ENCODE measurements at places on chromosomes 1 and 21.

- peak; percentile 34 for DNase-seq
Measured at GRCh38 chr1:160204526-160205241, 500 bp upstream of the PEA15 start.

DNA sequence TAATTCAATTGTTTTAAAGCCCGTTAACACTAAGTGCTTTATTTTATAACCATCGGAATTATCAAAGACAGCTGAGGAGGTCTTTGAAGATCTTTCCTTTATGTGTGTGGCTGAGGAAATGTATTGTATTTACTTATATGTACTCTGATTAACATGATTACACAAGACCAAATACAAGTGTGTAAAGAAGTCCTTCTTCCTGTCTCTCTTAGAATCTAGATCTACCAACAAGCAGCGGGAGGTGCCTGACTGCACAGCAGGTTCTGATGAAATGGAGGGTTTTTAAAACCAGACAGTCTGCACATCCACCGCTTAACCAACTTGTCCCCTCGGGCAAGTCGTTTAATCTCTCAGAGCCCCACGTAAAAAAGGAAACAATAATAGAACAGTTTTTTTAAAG, 240.5 kb upstream of the MAP1LC3C start:
- no peak for DNase-seq

DNA sequence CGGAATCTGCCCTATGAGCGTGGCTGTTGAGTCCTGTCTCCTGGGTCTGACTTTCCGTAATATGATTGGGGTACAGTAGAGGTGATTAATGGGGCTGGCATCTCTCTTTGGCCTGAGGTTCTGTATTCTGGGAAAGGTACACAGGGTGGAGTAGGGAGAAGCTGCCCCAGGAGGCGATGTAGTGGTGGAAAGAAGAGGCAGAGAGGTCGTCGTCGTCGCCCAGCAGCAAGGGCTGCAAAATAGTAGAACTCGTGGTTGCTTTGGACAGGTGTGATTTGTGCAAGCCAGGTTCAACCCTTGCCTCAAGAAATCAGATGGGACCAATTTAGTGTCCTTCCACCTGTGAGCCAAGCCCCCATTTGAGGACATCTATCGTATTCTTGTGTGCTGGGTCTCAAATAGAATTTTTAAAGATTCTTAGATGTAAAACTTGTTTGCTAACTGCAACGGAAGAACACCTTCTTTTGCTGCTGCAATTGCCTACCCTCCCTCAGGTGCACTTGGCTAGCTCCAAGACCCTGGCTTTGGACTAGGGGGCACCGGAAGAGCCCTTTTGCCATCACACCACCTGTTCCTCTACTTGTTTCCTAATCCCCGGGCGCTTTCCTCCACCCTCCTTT, 1.3 kb upstream of the HMGN2 start:
- no peak for DNase-seq

DNA sequence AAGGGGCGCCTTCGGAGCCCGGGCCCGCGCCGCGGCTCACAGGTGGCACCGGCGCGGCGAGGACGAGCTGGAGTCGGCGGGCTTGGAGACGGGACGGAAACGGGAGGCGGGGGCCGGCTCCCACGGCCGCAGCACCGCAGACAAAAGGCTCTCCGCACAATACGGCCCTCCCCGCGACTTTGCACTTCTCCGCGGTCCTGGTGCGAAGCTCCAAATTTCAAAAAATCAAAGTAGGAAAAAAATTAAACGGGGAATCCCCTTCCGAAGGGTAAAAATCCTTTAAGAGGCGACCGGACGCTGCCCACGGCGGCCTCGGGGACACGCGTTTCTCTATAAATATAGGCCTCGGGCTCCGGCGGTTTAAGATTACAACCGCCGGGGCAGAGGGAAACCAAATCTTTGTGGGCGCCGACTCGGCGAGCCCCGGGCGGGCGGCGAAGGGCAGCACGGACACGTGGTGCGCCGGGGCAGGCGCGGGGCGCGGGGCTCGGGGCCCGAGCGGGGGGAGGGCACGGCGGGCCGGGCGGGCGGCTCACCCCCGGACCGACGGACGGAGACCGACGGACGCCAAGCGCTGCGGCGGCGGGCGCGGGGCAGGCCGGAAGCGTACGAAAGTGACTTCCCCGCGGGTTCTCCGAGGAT, 453 bp downstream of the PABPC4 start:
- DNase-seq, result peak; percentile 20

- no peak for DNase-seq
Measured at GRCh38 chr1:103353391-103353790, 172.1 kb upstream of the RNPC3 start.

DNA sequence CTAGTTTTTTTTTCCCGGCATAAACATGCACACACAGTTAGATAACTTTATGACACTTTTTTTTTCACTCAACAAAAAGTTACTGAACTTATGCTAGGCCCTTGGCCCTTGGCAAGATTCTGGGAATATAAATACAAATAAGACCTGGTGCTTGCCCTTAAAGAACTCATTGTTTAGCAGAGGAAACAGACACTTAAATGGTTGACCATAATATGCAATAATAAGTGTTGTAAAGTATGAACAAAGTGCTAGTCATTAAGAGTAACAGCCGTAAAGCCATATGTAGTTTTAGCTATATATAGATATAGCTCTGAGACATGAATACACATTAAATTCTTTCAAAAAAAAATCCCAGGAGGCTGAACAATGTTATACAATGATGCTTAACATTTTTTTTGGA, 198.3 kb downstream of the CYYR1 start:
- DNase-seq, result no peak

- no peak for DNase-seq
Measured at GRCh38 chr1:67342076-67342890, 34.6 kb downstream of the IL12RB2 start.

GRCh38 chr1:245019910-245020486, 134.8 kb upstream of the KIF26B start:
- DNase-seq, result no peak

- DNase-seq, result no peak
Measured at GRCh38 chr1:236921610-236922009, 82.6 kb downstream of the MT1HL1 start.

DNA sequence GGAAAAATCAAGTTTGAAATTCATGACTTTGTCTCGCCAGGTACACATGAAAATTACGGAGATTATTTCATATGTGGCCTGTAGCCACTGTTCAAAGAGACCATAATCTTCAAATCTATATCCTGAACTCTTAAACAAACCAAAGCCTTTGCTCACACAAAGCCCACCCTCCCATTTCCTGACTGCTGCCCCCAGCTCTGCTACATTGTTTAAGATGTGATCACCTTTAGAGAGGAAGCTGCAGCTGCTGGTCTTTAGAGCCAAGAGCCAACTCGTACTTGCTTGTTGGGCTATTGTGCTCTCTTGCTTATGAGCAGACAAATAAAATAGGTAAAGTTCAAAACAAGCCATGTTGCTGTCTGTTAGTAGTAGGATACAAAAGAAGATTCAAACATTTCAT, 71.9 kb downstream of the DTL start:
- no peak for DNase-seq

DNA sequence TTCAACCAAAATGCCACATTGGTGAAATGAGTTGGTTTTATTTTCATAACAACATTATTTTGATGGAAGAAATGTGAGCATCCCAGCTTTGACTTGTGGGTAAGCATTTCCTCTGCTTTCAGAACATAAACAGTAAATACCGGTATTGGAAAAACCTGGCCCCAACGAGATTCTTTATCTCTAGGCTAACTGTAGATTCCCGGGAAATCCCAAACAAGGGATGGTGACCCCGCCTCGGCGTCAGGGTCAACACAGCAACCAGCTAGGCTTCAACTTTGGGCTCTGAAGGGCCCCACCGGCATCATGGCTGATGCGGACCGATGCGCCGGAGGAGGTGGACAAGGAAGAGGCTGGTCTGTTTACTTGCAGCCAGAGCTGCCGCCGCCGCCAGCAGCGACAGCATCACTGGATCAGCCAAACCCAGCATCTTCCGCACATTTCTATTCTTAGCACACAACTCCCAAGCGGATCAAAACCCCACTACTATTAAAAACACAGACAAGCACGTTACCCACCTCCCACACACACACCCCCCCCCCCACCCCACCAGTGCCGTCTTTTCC, 1.1 kb downstream of the AKT3 start:
- peak; percentile 75 for DNase-seq

- DNase-seq, result peak; percentile 52
Measured at GRCh38 chr1:231806623-231807495, 180.3 kb downstream of the DISC1 start.

DNA sequence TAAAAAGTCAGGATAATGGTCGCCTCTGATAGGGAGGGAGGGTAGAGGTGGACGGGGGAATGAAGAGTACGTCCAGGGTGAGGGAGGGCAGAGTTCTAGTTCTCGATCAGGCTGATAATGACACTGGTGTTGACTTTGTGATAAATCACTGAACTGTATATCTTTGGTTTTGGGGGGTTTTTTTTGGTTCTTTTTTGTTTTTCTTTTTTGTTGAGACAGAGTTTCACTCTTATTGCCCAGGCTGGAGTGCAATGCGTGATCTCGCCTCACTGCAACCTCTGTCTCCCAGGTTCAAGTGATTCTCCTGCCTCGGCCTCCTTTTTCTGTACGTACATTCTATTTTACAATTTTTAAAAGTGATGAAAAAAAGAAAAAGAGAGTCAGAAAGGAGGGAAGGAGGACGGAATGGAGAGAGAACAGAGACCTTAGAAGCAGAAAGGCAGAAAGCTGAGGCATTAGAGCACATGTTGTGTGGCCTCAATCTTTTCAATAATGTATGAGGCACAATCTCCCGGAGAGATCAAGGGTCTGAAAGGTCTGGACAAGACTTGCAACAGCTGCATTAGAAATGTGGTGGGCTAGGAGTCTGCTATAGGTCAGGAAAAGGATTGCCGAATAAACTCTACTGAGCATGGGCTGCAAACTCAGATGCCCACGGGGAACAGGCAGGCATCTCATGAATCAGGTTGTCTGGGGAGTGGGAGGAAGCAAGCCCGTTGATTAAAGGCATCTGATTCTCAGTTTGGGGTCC, 174.8 kb downstream of the TOMM20 start:
- DNase-seq, result no peak

GRCh38 chr1:229561141-229561540, 2.6 kb upstream of the ABCB10 start:
- no peak for DNase-seq

DNA sequence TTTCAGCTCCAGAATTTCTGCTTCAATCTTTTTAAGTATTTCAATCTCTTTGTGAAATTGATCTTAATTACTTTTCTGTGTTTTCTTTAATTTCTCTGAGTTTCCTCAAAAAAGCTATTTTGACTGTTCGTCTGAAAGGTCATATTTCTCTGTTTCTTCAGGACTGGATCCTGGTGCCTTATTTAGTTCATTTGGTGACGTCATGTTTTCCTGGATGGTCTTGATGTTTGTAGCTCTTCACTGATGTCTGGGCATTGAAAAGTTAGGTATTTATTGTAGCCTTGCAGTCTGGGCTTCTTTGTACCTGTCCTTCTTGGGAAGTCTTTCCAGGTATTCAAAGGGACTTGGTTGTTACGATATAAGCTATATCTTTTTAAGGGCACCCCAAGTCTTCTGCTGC, 998.7 kb downstream of the NCAM2 start:
- no peak for DNase-seq

- DNase-seq, result no peak
Measured at GRCh38 chr1:219086956-219087469, 86.7 kb upstream of the LYPLAL1 start.

DNA sequence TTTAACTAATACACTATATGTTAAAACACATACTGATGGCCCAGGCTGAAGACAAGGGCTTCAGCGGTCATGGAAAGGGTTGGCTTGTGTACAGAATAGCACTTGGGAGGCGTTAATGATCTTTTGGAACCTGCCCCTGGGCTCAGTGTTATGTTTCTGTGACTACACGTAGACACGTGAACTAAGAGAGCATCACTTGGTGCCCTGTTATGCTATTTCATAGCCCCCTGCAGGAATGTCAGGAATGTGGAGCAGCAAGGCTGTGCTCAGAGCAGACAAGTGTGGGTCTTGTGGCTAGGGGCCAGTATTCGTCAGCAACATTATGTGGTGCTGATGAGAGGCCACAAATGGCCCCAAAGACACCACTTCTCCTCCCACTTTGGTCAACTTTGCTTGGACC, 132.4 kb downstream of the MAP3K21 start:
- DNase-seq, result no peak

GRCh38 chr1:183198463-183198862, 12.4 kb downstream of the LAMC2 start:
- peak; percentile 65 for DNase-seq

DNA sequence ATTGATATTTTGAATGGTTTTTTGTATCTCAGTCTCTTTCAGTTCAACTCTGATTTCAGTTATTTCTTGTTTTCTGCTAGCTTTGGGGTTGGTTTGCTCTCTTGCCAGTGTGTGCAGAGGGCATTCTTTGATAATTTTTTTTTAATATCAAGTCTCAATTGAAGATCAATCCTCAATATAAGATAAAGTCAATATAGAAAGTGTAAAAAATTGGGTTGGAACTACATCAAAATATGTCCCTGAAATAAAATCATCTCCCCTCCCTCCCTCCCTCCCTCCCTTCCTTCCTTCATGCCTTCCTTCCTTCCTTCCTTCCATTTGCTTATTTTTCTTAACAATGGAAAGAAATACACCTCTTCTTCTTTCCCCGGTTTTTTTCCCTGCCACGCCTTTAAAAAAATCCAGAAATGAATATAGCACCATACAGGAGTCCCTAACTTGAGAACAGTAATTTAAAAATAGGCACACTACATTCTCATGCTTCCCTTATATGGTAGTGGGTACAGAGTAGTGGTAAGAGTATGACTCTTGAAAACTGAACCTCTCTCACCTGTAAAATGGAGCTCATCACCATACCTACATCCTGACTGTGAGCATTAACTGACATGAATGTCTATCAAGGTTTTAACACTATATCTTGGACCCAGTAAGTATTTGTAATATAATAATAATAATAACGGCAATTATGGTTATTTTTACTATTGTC, 221.9 kb downstream of the GIPC2 start:
- no peak for DNase-seq

DNA sequence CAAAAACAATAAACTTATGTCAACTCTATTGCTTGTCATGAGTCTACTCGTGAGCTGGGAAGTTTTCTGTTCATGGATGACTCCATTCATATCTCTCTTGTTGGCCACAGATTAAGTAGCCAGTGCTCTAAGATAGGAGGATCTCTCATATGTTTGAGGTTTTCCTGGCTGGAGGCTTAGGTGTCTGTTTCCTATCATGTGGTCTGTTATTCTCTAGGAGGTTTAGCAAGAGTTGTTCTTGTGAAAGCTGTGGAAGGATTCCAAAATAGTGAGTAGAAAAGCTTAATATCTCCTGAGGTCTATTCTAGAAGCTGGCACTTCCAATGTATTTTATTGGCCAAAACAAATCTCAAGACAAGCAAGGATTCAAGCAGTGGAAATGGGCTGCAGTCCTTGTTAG, 5.8 kb upstream of the KRTAP20-2 start:
- DNase-seq, result no peak

GRCh38 chr1:30477588-30477987, 245.8 kb downstream of the MATN1 start:
- no peak for DNase-seq

DNA sequence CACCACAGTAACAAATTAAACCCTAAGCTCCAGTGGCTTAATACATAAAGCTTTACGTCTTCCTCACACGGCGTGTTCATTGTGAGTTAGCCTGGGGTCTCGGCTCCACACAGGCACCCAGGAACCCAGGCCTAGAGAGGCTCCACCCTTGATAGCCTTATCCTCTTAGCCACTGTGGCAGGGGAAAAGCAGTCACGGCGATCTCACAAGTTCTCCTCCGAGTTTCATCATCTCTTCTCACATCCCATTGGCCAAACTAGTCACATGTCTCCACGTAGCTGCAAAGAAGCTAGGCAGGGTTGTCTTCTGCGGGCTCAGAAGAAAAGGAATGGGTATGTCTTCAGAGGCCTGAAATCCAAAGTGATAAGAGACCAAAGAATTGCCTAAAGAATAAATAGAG, 122.3 kb upstream of the GRIK3 start:
- no peak for DNase-seq
